ENCODE measurements at places on chromosomes 5 and 9. TPM values are rescaled to one million over a fixed set of nuclear protein-coding genes. Genes with fewer than 3 reads are reported as not detected.

The PTGDS gene
- 3.3 TPM for total RNA-seq

DNA sequence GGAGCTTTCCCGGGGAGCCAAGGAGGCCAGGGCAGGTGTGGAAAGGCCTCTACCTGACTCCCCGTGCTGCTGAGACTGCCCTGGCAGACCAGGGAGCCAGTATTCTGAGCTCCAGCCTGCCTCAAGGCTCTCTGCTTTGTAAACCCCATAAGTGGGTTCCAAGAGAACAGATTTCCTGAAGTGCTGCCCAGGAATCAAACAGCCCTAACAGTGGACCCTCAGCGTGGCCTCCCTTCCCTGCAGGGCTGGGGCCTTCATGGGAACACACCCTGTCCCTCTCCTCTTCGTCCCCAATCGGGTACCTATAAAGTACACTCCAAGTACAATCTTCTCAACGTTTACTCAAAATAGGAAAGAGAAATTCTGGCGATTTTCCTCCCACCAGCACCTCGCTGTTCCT, 252.5 kb downstream of the FSTL4 start:
- no peak for DNase-seq

GRCh38 chr9:114210691-114211276, 55.4 kb downstream of the COL27A1 start:
- no peak for DNase-seq

- no peak for DNase-seq
Measured at GRCh38 chr5:143059976-143060765, 290.0 kb downstream of the ARHGAP26 start.

- DNase-seq, result no peak
Measured at GRCh38 chr9:122941582-122942234, 888 bp downstream of the RABGAP1 start.

GRCh38 chr5:160692271-160692670, 159.7 kb downstream of the ATP10B start:
- DNase-seq, result no peak

DNA sequence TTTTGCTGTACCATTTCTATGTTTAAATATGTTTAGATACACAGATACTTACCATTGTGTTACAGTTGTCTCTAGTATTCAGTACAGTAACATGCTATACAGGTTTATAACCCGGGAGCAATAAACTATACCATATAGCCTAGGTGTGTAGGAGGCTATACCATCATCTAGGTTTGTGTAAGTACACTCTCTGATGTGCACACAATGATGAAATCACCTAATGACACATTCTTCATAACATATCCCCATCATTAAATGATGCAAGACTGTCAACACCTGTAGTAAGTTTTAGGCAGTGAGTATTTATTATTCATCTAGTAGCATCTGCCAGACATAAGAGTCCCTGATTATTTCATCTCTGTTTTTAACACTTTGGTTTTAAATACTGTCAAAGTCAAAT, 7.3 kb upstream of the DHFR start:
- no peak for DNase-seq

- DNase-seq, result no peak
Measured at GRCh38 chr5:29042152-29042551, 2003.8 kb upstream of the CDH9 start.

GRCh38 chr5:127015716-127016115, 14.6 kb downstream of the MARCHF3 start:
- no peak for DNase-seq

GRCh38 chr9:88657893-88658292, 122.9 kb downstream of the NXNL2 start:
- no peak for DNase-seq

The ZNF883 gene
- 2.9 TPM for total RNA-seq

The SPEF2 gene
- total RNA-seq, result 30.0 TPM

The CDC25C gene
- 6.1 TPM for total RNA-seq

- no peak for DNase-seq
Measured at GRCh38 chr5:372996-373709, 51.6 kb downstream of the AHRR start.

DNA sequence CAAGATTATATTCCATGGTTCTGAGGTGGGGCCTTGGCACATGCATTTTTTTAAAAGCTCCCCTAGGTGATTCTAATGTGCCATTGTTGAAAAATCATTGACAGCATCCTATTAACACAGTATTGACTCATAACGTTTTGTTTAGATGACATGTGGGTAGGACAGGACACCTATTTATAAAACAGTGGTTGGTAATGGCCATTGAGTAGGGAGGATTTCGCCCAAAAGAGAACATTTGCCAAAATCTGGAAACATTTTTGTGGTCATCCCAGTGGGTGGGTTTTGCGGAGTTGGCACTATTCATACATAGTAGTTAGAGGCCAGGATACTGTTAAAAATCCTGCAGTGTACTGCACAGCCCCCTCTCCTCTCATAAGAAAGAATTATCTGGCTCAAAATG, 6.4 kb upstream of the CHD1 start:
- DNase-seq, result no peak

- no peak for DNase-seq
Measured at GRCh38 chr9:112443200-112443599, 43.4 kb upstream of the KIAA1958 start.

The SEMA6A gene
- 54.0 TPM for total RNA-seq

The EQTN gene
- 0.74 TPM for total RNA-seq

The PCA3 gene
- total RNA-seq, result 0.26 TPM

- DNase-seq, result no peak
Measured at GRCh38 chr5:81424728-81425127, 30.8 kb upstream of the ACOT12 start.

The SEMA5A gene
- total RNA-seq, result 78.6 TPM

- DNase-seq, result no peak
Measured at GRCh38 chr9:18638371-18639249, 164.7 kb downstream of the ADAMTSL1 start.

GRCh38 chr9:114754581-114754980, 51.3 kb downstream of the TNFSF15 start:
- DNase-seq, result no peak

DNA sequence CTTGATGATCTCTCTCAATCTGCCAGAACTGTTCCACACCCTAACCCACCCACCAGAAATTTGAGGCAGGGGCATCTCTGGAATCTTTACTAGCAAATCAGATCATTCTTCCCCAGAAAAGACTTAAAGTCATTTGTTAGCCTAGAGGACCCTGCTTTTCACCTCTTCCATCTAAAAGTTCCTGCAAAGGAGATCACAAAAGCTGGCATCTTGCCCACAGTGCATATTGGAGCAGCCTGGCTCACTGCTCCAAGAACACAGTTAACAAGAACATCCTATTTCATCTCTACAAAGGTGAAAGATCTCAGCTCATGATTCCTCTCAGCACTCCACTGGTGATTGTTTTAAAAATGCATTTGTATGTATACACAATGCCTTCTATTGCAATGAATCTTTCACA, 36.3 kb downstream of the GABRP start:
- DNase-seq, result no peak

DNA sequence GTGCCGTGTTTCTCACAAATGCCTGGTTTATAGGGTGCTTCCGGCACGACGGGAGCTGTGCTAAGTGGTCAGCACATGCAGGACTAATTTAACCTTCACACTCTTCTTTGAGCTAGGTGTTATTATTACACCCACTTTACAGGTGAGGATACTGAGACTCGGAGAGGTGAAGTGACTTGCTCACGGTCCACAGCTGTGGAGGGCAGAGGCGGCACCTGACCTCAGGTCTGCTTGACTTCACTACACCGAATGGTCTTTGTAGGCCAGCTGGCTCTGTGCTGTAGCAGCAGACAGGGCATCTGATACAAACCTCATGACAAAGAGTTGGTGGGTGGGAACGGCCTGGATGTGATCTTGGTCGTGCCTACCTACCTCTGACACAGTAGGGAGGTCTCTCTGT, 102.0 kb upstream of the BOD1 start:
- no peak for DNase-seq

GRCh38 chr5:83343299-83343698, 128.2 kb upstream of the VCAN start:
- no peak for DNase-seq

- no peak for DNase-seq
Measured at GRCh38 chr5:87899721-87900131, 368.9 kb downstream of the TMEM161B start.

The KIF20A gene
- total RNA-seq, result 25.4 TPM

DNA sequence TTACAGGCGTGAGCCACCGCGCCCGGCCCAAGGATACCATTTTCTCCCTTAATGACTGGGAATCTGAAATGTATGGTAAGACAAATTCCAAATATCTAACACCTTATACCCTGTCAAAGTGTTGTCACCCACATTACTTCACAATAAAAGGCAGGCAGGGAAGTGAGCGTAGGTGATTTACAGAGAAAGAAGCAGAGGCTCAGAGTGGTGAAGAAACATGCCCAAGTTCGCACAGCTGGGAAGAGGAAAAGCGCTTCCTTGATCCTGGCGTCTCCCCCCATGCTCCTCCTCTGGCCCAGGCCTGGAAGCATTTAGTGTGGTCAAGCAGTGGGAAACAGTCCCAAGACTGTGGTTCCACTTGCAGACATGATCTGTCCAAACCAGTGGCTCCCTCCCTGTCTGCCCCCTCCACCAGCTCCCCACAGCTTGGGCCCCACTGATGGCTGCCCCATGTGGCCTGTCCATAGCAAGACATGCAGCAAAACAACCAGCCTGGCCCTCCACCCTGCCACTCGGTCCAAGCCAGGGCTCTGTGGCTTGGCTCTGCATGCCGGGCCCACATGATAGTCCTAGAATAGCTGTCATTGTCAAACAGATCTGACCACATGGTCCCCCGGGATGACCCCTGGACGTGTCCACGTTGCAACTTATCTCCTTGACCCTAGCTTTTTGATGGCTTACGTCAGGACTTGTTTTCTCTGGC, 107.2 kb downstream of the TTLL11 start:
- no peak for DNase-seq

DNA sequence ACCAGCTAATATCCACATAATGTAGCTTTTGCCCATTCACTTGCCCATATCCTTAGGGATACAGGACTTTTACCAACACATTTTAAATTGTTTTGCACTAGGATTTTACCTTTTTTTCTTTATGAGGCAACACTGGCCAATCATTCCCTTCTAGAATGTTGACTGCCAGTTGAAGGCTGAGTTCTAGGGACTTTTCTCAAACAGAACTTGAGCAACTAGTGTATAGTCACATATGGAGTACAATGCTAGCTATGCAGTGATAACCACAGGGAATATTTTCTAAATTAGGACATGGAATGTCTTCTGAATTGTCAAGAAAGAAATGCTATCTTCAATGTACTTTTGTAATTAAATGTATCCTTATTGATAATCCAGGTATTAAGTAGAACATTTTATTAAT, 133.6 kb downstream of the OXCT1 start:
- DNase-seq, result no peak

The PPP2R2B gene
- 11.8 TPM for total RNA-seq

- no peak for DNase-seq
Measured at GRCh38 chr5:135829681-135830383, 4.6 kb upstream of the SLC25A48 start.

DNA sequence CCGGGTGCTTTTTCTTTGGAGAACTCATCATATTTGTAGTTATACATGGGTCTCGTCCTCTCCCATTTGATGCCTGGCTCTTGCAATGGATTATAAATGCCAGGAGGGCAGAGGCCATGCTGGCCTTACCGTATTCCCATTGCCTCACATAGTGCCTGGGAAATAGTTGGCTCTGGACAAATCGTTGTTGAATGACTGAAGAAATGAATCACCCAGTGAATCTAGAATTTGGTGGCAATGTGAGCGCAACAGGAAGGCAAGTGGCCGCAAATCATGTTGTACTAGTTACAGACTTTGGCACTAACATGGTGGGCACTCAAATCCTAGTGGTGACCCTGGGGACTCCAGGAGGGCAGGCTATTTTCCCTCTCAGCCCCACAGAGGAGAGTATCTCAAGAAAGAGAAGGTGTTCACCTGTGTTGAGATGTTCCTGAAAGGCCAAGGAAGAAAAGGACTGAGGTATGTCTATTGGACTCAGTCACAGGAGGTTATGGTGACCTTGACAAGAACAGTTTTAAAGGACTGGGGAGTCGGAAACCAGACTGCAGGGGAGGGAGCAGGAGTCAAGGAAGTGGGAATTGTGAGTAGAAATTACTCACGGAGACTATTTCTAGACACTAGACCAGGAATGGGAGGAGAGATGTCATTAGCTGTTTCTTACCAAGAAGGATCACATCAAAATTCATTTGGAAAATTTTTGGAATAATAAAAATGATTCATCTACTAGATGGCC, 61.7 kb upstream of the COL15A1 start:
- DNase-seq, result no peak

DNA sequence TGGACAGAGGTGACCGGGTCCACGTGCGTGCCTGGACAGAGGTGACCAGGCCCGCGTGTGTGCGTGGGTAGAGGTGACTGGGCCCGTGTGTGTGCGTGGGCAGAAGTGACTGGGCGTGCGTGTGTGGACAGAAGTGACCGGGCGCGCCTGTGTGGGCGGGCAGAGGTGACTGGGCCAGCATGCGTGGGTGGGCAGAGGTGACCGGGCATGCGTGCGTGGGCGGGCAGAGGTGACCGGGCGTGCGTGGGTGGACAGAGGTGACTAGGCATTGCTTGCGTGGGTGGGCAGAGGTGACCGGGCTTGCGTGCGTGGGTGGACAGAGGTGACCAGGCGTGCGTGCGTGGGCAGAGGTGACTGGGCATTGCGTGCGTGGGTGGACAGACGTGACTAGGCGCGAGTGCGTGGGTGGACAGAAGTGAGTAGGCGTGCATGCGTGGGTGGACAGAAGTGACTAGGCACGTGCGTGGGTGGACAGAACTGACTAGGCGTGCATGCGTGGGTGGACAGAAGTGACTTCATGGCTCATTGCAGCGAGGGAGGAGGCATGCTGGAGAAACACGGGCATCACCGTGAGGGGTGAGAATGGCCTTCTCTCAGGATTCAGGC, 254.1 kb upstream of the IRX4 start:
- no peak for DNase-seq

DNA sequence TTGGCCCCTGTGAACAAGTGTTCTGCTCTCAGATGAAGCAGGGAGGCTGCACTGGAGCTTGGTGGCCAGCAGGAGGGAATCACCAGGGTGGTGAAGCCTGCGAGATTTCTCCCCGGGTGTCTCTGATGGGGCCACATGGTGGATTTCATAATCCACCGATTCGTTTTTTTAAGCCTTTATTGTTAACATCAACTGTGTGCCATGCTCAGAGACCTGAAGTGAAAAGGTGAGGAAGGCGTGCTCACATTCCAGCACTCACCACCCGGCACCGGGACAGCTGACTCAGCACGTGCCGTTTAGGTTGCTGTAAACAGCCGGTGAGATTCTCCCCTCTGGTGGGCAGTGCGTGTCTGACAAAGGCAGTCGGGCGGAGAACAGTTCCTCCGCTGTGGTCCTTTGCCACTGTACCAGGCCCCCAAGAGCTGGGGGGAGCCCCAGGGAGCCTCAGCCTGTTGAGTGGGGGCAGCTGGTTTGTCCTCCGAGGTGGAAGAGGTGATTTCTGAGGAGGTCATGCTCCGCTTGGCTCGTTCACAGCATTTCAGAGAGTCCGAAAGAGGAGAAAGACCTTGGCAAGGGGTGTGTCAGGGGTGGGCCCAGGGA, 12.7 kb upstream of the AHRR start:
- DNase-seq, result no peak

The CKS2 gene
- total RNA-seq, result 58.7 TPM
